Stomach (tissue), 19 donors: ENCODE measurements at places on chromosomes 16 and 17. TPM values are rescaled to one million over a fixed set of nuclear protein-coding genes. Genes with fewer than 3 reads are reported as not detected.
A peak's percentile ranks its signal among the peaks of the same experiment; 100 is the strongest.

DNA sequence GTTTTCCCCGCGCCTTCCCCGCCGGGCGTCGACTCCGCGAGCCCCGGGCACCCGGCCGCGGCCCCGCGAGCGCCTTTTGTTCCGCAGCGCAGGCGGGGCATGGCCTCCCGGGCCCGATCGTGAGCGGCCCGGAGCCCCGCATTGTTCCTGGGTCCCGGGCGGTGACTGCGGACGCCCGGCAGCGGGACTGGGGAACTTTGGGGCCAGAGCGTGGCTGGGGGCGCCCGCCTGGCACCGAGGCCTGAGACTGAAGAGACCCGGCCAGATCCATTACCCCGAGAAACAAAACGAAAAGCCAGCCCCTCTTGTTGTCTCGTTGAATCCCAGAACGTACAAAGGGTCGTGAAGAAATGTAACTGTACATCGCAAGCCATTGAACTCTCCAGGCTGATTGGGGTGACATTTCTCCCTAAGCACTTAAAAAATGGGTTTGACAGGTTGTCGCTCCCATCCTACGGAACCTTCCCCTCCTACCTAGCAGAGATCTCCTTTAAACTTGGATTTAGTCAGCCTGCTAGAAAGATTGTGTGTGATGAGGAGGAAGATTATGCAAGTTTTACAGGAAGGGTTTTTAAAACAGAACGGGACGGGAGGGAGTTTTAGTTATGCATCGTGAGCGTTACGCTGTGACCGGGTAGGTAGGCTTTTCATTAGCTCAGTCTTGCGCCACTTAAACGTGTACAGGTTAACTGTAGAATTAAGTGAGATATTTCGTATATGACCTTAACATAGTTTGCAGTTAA, 825 bp downstream of the METTL9 start:
- H3K27ac ChIP-seq: peak overlapping the region; percentile 96
- peak overlapping the region; percentile 77 for H3K4me3 ChIP-seq
- no peaks in the 10 kb centered on the region for H3K27me3 ChIP-seq
- no peak for DNase-seq
- no peaks in the 10 kb centered on the region for H3K36me3 ChIP-seq
- H3K4me1 ChIP-seq: peaks cover 16% of the 10 kb centered on the region

Gene YBX2
- 0.43 TPM for total RNA-seq

DNA sequence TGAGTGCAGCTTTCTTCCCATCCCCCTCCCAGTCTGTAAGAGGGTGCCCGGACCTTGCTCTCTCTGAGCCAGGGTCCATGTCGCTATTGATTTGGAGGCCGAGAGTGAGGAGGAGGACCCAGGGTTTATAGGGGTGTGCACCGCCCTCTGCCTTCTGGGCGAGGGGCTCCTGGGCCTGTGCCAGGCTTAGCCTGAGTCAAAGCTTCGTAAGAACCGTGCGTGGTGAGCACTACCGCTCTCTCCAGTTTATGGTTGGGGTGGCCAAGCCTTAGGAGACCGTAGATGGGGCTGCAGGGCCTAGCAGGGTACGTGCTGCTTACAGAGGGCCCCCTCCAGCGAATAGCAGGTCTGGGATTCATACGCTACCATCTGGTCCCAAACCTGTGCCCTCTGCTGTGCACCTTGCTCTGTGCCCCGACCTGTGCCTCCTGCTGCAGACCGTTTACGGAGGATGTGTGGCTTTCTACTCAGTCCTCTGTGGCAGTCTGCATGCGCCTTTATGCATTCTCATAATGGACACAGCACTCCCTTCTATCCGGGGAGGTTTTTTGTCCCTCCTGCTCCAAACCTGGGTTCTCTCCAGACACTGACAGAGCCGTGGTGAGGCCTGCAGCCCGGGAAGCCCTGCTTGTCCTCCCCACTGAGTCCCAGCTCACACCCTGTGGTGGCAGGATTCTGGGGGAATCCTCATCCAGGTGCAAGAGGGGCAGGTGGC, 54.7 kb downstream of the PGS1 start:
- H3K36me3 ChIP-seq: peaks cover 24% of the 10 kb centered on the region
- H3K27me3 ChIP-seq: peaks cover 8% of the 10 kb centered on the region
- no peak overlapping the region for H3K27ac ChIP-seq
- no peak for DNase-seq

DNA sequence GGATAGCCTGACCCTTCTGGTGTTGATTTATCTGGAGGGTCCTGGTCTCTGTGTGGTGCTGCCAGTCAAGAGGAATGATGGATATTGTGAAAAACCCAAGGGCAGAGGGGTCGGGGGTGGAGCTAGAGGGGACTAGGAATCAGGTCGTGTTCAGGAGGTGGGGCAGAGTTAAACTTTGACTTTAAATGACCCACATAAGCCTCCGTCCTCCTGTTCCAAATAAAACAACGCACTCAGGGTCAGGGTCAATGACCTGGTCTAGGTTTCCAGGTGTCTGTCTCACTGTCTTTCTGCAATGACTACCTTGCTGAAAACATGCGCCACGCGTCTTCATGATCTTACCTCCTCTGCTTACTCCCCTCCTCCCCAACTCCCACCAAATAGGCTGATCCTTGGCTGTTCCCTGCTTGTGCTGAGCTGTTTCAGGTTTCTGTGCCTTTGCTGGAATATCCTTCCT, 14.7 kb downstream of the AOC3 start:
- peaks cover 11% of the 10 kb centered on the region for H3K36me3 ChIP-seq
- H3K4me3 ChIP-seq: no peak overlapping the region
- H3K27me3 ChIP-seq: no peaks in the 10 kb centered on the region
- DNase-seq: no peak
- peaks cover 8% of the 10 kb centered on the region for H3K4me1 ChIP-seq

DNA sequence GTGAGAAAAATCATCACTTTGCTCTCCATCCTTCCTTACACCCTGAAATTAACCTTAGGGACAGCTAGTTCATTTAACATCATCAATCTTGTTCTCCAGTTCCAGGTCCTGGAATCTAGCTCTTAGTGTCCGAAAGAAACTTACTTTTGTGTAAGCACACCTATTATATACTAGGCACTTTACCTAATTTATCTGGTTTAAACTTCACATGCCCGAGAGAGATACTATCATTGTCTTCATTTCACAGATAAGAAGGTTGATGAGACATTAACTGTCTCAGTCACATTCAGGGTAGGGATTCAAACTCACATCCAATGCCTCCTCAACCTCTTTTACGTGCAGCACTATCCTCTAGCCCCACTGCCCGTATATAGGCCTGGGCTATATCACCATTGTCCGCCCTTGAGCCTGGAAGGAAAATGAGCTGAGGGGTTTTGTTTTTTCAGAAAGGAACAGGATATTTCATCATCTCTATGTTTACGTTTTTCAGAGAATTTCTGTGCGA, 501 bp upstream of the AP2B1 start:
- no peak for DNase-seq
- H3K36me3 ChIP-seq: no peaks in the 10 kb centered on the region
- peak overlapping the region; percentile 64 for H3K4me3 ChIP-seq
- H3K4me1 ChIP-seq: peaks cover 30% of the 10 kb centered on the region
- H3K27ac ChIP-seq: peak overlapping the region; percentile 87
- no peaks in the 10 kb centered on the region for H3K27me3 ChIP-seq

Gene NKIRAS2
- 27.4 TPM for total RNA-seq

DNA sequence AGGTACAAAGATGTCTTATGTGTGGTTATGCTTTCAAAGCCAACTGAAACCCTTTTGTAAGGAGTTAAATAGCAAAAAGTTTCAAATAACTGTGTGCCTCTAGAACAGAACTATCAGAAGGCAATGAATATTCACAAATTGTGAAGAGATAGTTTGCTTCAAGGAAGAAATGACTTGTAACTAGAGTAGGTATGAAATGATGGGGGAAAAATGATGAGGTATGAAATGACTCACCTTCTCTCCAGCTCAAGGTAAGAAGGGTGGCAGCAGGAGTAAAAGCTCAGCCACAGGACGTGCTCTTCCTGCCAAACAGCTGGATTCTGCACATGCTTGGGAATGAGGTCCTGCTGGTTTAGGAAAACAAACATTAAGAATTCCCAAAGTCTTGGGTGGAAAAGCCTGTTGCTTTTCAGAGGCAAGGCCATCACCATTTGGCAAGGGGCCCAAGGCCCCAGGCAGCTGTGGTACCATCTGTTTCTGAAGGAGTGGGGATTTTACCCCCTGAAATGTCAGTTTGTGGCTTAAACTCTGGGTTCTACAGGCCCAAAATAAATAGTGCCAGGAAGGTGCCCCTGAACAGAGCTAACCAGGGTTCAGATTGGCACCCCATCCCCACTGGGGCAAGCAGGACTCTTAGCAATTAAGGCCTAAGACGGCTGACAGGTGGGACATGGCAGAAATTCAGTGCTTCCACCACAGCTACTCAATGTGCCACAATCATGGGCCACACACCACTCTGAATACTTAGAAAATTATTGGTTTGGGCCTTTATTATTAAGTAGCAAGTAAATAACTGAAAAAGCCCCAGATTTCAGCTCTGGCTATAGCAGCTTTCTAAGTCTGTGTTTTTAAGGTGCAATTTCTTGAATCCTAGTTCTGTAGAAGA, 13.3 kb downstream of the HERPUD1 start:
- H3K27ac ChIP-seq: no peak overlapping the region
- peaks cover 14% of the 10 kb centered on the region for H3K4me1 ChIP-seq
- no peak overlapping the region for H3K4me3 ChIP-seq
- DNase-seq: no peak

Gene KRTAP16-1
- not detected for total RNA-seq

- DNase-seq: no peak
- no peak overlapping the region for H3K27ac ChIP-seq
- no peak overlapping the region for H3K4me3 ChIP-seq
- H3K36me3 ChIP-seq: no peaks in the 10 kb centered on the region
Measured at GRCh38 chr17:10161386-10161785, 37.0 kb downstream of the GAS7 start.

DNA sequence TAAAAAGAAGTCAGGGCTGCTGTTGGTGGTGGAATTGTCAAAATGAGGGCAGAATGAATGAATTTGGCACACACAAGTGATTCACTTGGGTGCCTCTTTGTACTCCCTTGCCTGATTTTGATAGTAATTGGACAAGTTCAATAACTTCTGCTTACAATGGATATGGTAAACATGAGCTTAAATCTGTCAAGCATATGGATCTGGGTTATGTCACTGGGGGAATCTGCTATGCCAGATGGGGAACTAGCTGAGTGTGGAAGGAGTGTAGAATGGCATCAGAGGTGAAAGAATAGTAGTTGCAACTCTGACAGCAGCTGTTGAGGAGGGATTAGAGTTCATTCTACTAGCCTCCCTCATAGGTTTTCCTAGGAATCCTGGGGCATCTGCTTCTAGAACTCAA, 724.2 kb upstream of the CDH8 start:
- no peak overlapping the region for H3K4me3 ChIP-seq
- no peaks in the 10 kb centered on the region for H3K27me3 ChIP-seq
- H3K4me1 ChIP-seq: no peaks in the 10 kb centered on the region

Gene HOXB7
- 1.8 TPM for total RNA-seq

Gene TMEM235
- total RNA-seq: not detected
